ENCODE measurements at places on chromosomes 12 and 14.

- no peak for DNase-seq
These were observed 103.2 kb downstream of the KCNMB4 start for GRCh38 chr12:70469221-70469820.

DNA sequence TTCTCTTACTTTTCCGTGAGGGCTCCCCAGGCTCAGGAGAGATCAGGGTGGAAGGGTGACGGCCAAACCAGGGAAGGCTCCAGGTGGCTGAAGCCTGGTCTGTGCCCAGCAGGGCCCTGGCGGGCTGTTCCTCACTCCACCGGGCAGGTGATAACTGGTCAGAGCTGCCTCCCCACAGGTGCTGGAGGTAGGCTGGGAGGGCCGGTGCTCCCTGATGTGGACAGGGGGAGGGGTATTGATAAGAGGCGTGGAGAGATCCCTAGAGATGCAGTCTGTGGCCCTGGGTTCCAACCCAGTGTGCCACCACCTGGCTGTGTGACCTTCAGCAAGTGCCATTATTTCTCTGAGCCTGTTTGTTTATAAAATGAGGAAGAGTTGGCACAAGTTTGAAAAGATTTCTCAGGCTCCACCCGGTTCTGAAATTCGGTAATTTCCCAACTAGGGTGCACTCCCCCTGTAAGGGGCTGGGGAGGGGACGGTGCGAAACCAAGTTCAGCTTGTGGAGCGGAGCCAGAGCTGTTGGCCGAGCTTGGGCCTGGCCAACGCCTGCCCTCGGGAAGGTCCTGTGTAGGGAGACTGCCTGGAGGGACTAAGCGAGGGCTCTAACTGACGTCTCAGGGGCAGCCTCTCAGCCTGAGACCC, 1.0 kb upstream of the NR4A1 start:
- no peak for DNase-seq

DNA sequence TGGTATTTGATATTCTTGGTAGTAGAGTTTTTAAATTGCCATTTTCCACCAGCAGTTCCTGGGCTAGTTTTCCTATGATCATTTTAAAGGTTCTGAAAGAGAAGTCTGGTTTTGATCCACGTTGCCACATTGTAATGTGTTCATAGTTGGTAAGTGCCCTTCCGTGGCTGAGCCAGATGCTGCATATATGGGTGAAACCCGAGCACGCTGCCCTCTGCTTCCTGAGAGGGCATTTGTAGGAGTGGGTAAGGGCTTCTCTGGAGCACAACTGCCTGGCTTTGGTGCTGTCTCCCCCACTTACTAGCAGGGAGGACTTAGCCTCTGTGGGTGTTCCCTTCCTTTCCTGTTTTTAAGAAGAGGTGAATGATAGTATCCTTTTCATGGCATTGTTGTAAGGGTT, 7.1 kb downstream of the SNRNP35 start:
- no peak for DNase-seq

DNA sequence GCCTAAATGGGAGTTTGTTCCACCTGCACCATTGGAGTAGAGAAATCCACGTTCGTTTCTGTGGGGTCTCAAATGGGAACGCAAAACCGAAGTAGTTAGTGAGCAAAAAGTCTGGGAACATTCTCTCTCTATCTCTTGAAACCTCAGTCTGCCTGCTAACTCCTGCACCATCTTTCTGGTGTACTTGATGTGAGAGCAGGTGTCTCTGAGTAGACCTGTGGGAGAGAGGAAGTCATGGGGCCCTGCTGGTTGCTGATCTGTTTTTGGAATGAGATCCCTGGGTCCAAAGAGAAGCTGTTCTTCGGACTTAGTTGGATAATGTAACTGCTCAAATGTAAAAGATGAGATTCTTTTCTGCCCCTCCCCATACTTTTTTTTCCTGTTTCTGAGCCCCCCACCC, 57.3 kb downstream of the MAX start:
- DNase-seq = no peak

- DNase-seq = no peak
These were observed 3.8 kb downstream of the CCDC88C start for GRCh38 chr14:91413547-91414474.

All from retina (tissue), 1 donor.